ENCODE measurements at places on chromosomes 2 and 18.
A peak's percentile ranks its signal among the peaks of the same experiment; 100 is the strongest.

- no peak for DNase-seq
- H3K27me3 ChIP-seq: no peaks in the 10 kb centered on the region
- no peaks in the 10 kb centered on the region for H3K4me1 ChIP-seq
Observed at GRCh38 chr2:158414538-158414937, 42.0 kb downstream of the CCDC148 start.

DNA sequence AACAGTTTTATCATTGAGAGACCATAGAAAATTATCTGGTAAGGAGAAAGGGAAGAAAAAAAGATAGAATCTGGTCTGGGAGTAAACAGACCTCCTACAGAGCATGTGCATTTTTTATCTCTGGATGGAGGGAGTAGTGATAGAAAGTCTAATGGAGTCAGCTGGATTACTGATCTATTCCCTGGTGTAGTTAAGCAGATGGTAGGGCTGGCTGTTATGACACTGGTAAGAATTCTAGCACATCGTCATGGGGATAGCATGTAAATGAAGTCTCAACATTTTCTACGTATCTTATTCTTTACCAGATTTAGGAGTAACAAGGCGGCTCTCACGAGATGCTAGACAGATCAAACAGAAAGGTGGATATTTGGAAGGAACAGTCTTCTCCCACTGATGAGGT lies 407.4 kb downstream of the NRXN1 start:
- no peak for DNase-seq
- no peak overlapping the region for H3K27ac ChIP-seq
- no peak overlapping the region for H3K4me3 ChIP-seq
- H3K36me3 ChIP-seq: no peaks in the 10 kb centered on the region
- no peaks in the 10 kb centered on the region for H3K27me3 ChIP-seq

GRCh38 chr2:134347756-134348155 lies 93.9 kb downstream of the MGAT5 start:
- no peak for DNase-seq
- no peak overlapping the region for H3K4me3 ChIP-seq
- no peaks in the 10 kb centered on the region for H3K36me3 ChIP-seq

- no peak for DNase-seq
- no peak overlapping the region for H3K27ac ChIP-seq
- H3K36me3 ChIP-seq: no peaks in the 10 kb centered on the region
- H3K4me3 ChIP-seq: no peak overlapping the region
Observed at GRCh38 chr2:239402666-239403065, 1.8 kb upstream of the HDAC4 start.

DNA sequence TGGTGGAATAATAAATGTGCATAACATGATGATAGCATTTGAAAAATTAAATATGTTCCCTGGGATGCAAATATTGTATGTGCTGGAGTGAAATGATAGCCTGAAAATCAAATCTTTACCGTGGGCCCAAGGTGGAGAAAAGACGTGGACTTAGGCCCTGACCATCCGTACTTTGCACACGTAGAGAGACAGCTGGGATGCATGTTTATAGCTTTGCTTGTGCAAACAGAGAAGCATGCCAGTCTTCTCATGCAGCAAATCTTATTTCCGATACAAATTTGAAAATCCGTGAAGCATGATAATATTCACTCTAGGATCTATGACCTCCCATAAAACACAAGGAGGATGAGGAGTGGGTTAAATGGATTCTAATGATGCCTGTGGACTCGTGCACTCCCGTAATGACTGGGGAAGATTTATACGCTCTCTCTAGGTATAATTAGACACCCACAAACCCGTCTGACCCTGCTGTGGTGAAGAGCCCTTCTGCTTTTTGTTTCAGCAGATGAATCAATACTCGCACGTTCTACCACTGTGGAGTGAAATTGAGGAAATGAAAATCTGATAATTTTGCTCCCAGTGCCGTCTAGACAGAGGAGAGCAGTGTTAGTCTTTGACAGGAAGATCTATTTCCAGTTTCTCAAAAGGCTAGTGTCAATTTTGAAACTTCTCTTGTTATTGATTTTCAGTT lies 810.3 kb upstream of the SALL3 start:
- H3K27me3 ChIP-seq: no peaks in the 10 kb centered on the region
- H3K4me3 ChIP-seq: no peak overlapping the region
- no peak overlapping the region for H3K27ac ChIP-seq

- peaks cover 41% of the 10 kb centered on the region for H3K4me1 ChIP-seq
- no peaks in the 10 kb centered on the region for H3K36me3 ChIP-seq
- H3K27ac ChIP-seq: peak overlapping the region; percentile 91
- H3K4me3 ChIP-seq: peak overlapping the region; percentile 87
Observed at GRCh38 chr2:96763511-96764252, 3.0 kb downstream of the CNNM4 start.

GRCh38 chr2:157489983-157490382 lies 46.1 kb upstream of the CYTIP start:
- no peaks in the 10 kb centered on the region for H3K27me3 ChIP-seq
- no peak overlapping the region for H3K4me3 ChIP-seq
- DNase-seq: no peak

- H3K4me3 ChIP-seq: no peak overlapping the region
- DNase-seq: no peak
- no peaks in the 10 kb centered on the region for H3K27me3 ChIP-seq
Observed at GRCh38 chr2:46686811-46687210, 207.4 kb downstream of the TMEM247 start.

GRCh38 chr18:13375302-13376255 lies 157.0 kb downstream of the LDLRAD4 start:
- H3K4me1 ChIP-seq: peaks cover 44% of the 10 kb centered on the region
- no peak overlapping the region for H3K4me3 ChIP-seq
- no peaks in the 10 kb centered on the region for H3K36me3 ChIP-seq
- peak overlapping the region; percentile 15 for H3K27ac ChIP-seq
- H3K27me3 ChIP-seq: no peaks in the 10 kb centered on the region

DNA sequence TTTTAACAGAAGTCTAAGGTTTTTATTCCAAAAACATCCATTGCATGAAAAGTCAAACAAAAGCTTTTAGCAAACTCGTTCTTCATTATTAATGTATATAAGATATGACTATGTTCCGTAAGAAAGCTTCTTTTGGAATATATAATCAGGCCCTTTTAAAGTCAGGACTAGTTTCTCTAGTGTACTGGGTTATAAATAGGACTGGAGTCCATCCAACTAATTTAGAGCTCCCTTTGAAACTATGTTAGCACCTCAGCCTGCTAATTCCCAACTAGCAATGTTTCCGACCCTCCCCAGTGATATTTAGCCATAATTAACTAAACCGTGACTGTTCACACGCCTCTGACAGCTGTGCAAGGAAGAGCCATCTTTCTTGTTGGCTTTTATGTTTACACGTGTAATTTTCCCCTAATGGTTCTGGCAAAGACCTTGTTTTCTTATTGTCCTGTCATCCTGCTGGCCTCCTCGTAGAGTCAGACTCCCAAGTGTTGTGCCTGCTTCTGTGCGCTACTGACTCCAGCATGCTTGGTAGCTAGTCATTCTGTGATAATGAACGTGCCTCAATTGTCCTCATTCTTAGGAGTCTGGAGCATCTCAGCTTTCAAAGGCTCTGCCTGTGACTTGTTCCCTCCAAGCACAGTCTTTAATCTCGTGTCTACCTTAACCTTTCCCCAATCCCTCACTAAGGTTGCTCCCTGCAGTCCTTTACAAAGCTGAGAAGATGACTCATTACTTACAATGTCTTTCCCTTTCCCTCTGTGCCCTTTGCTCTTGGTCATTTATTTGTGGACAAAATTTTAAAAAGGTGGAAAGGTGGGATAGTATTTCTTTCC lies 172.2 kb upstream of the RASGRP3 start:
- DNase-seq: no peak
- peaks cover 8% of the 10 kb centered on the region for H3K4me1 ChIP-seq
- no peaks in the 10 kb centered on the region for H3K27me3 ChIP-seq
- no peaks in the 10 kb centered on the region for H3K36me3 ChIP-seq

- no peak overlapping the region for H3K27ac ChIP-seq
- no peak for DNase-seq
- no peak overlapping the region for H3K4me3 ChIP-seq
- no peaks in the 10 kb centered on the region for H3K27me3 ChIP-seq
- H3K4me1 ChIP-seq: no peaks in the 10 kb centered on the region
- H3K36me3 ChIP-seq: no peaks in the 10 kb centered on the region
Observed at GRCh38 chr18:62396967-62397366, 71.9 kb downstream of the TNFRSF11A start.

DNA sequence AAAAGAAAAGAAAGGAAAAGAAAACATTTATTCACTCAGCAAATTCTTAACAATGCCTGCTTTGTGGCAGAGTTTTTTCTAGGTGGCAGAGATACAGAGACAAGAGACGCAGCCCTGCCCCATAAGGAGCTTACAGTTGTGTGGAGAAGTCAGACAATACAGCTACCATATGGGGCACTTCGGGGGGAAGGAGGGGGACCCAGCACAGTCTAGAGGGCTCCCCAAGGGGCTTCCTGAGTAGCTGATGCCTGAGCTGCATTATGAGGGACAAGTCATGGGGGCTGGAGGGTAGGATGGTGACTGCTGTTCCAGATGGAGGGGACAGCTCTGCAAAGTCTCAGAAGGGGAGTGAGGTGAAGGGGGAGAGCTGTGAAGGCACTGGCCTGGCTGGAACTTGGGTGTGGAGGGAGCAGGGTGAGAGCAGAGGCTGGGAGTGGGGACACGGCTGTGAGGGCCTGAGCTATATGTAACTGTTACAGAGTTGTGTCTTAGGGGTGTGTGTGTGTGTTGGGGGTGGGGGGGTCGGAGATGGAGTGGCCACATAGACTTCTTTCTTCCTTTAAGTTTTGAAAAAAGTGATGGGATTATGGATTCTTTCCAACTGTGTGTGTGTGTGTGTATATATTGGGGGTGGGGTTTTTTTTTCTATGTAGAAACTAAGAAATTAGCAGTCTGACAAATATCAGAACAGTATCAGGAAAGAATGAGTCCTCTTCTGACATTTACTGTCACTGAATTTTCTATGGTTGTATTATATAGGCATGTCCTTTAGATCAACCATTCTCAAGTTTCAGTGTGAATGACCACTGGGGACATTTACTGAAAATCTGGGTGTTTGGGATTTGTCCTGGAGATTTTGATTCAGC lies 66.0 kb upstream of the HAAO start:
- no peaks in the 10 kb centered on the region for H3K27me3 ChIP-seq
- H3K27ac ChIP-seq: no peak overlapping the region
- no peak for DNase-seq
- H3K4me1 ChIP-seq: peaks cover 4% of the 10 kb centered on the region

GRCh38 chr18:11324956-11325882 lies 175.8 kb upstream of the PIEZO2 start:
- DNase-seq: no peak
- H3K36me3 ChIP-seq: no peaks in the 10 kb centered on the region
- peak overlapping the region; percentile 43 for H3K27ac ChIP-seq
- H3K4me3 ChIP-seq: no peak overlapping the region

- H3K4me1 ChIP-seq: no peaks in the 10 kb centered on the region
- H3K27ac ChIP-seq: no peak overlapping the region
- H3K36me3 ChIP-seq: peaks cover 51% of the 10 kb centered on the region
- H3K4me3 ChIP-seq: no peak overlapping the region
- DNase-seq: no peak
Observed at GRCh38 chr2:113930448-113930847, 40.6 kb downstream of the ACTR3 start.

GRCh38 chr2:112183327-112184025 lies 45.3 kb downstream of the FBLN7 start:
- no peaks in the 10 kb centered on the region for H3K36me3 ChIP-seq
- H3K4me1 ChIP-seq: no peaks in the 10 kb centered on the region
- no peak for DNase-seq
- H3K27ac ChIP-seq: no peak overlapping the region
- no peaks in the 10 kb centered on the region for H3K27me3 ChIP-seq

DNA sequence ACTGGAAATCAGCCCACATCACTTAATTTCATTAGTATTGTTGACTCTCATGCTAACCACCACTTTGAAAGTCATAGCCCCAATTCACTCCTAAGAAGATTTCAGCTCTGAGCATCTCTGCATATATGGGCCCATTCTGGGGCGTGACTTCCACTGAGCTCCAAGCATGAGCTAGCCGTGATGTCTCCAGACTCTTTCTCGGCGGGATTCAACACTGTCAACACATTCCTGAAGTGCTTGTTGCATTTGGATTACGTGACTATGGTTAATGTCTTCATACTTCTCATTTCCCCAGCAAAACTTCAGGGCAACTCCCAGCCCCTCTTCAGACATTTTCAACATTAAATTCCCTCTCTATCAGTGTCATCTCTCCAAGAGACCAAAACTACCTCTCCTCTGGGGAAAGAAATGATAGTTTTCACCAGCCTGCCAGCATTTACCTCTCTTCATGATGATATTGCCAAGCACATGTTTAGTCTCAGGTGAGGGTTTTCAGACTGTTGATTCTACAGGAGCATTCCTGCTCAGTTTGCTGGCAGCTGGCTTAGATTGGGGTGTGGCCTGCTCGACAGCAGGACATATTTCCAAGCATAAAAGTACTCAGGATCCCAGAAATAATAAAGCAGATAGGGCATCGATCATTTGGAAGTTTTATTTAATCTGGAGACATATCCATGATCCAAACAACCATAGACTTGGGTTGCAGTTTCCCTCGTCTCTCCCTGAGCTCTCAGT lies 81.7 kb downstream of the FEZ2 start:
- no peak overlapping the region for H3K4me3 ChIP-seq
- H3K36me3 ChIP-seq: peaks cover 94% of the 10 kb centered on the region
- no peaks in the 10 kb centered on the region for H3K4me1 ChIP-seq
- no peak overlapping the region for H3K27ac ChIP-seq
- H3K27me3 ChIP-seq: no peaks in the 10 kb centered on the region
- DNase-seq: no peak

DNA sequence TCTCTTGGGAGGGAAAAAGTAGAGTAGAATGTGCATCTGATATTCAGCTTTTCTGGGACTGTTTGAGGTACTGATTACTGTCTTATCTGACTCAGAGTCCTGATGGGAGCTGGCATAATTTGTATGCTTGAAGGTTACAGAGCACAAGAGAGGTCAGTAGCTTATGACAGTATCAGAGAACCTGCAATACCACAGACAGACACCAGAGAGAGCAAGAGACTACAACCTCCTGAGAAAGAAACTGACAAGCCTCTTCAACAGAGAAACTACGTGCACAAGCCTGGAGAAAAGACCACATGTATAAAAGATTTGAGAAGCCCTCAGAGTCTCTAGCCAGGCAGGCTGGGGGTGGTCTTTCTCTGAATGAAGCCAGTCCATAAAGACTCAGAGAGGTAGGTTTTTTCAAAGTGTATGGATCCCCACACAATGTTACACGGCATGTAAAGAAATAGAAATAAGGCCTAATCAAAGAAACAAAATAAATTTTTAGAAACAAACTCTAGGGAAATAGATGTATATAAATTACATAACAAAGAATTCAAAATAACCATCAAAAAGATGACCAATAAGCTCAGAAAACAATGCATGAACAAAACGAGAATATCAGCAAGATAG lies 568.3 kb downstream of the LRRTM4 start:
- no peak overlapping the region for H3K4me3 ChIP-seq
- H3K27ac ChIP-seq: no peak overlapping the region
- no peaks in the 10 kb centered on the region for H3K4me1 ChIP-seq
- DNase-seq: no peak

DNA sequence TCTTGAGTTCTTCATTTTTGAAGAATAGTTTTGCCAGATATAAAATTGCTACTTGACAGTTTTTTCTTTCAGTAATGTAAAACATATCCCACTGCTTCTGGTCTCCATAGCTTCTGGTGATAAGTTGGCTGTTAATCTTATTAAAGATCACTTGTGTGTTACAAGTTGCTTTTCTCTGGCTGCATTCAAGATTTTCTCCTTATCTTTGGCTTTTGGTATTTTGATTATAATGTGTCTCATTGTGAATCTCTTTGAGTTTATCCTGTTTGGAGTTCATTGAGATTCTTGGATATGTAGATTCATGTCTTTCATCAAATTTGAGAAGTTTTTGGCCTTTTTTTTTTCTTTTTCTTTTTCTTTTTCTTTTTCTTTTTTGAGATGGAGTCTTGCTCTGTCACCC lies 20.2 kb upstream of the ADNP2 start:
- H3K27me3 ChIP-seq: no peaks in the 10 kb centered on the region
- peaks cover 5% of the 10 kb centered on the region for H3K36me3 ChIP-seq
- no peaks in the 10 kb centered on the region for H3K4me1 ChIP-seq
- DNase-seq: no peak
- H3K27ac ChIP-seq: no peak overlapping the region

Measured in gastrocnemius medialis (tissue), 4 donors.